ENCODE measurements at places on chromosomes 7 and 10.

DNA sequence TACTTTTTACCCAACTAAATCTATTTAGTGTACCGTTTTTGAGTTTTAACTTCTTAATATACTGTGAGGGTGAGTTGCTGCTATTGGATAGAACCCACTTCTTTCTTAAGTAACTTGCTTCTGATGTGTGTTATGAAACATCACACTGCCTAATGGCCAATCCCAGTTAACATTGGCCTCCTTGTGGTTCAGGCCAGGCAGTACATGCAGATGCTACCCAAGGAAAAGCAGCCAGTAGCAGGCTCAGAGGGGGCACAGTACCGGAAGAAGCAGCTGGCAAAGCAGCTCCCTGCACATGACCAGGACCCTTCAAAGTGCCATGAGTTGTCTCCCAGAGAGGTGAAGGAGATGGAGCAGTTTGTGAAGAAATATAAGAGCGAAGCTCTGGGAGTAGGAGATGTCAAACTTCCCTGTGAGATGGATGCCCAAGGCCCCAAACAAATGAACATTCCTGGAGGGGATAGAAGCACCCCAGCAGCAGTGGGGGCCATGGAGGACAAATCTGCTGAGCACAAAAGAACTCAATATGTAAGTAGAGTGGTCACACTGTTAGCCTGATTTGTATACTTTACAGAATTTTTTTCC lies 39.7 kb downstream of the TES start:
- DNase-seq: no peak

DNA sequence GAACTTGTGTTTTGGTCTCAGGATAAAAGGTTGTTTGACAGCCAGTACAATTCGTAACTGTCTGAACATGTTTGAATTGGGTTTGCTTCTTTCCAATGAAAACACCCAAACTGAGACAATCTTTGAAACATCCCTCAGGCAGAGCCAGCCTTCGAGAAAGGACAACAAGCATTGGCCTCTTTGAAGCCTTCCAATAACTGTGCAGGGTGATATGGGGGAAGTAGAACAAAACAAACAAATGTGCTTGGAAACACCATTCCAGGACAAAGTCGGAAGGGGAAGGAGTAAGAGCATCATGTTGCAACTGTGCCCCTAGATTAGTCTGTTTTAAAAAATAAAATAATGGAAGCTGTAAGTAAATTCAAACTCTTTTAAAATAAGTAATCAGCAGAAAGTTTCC lies 39.5 kb downstream of the IL2RA start:
- no peak for DNase-seq

GRCh38 chr7:66886152-66886551 lies 34.9 kb upstream of the TMEM248 start:
- no peak for DNase-seq

DNA sequence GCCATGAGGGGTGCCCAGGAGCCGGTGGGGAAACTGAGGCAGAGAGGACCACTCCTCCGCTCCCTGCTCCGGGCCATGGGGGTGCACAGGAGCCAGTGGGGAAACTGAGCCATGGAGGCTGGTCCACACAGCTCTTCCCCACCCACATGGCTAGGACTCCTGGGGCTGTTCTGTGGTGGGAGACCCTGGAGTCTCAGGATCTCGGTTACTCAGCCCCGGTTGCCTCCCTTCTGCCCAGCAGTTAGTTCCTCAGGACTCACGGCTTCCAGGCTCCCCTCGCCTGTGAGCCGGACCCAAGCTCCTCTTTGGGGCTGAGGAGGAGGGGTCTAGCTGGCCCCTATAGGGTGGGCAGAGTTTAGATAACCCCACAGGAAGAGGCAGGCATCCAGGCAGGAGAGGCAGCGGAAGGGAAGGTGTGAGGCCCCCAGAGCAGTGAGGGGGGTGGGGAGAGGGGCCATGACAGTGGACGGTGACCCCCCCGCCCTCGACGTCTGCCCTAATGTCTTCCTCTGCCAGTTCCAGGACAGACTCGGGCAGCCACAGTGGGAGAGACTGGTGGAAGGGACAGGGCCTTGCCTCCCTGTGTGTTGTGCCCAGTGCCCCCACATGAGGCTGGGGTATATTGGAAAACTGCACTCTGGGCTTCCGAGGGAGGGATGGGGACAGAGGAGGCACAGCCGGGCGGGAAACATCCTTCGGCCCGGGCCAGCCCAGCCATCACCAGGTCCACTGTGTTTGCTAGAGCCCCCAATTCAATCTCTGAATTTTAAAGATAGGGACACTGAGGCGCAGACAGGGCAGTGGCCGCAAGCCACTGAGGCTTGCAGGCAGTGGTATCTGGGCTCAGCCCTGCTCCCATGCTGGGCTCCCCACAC lies 4.3 kb downstream of the ELFN1 start:
- no peak for DNase-seq

DNA sequence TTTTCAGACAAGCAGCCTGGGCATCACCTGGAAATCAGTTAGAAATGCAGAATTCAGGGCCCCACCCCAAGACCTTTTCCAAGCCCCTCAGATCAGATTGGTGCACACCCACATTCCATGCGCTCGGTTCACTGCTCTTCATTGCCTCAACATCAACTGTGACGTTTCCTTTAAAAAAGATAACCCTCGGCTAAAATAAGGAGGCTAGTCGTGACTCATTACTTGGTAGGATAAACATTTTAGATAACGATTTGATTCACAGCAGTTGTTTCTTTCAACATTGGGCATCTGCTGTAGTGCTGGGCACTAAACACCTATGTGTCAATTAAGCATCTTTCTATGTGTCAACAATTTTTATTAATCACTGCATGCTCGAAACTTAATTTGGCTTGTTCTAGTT lies 191.1 kb upstream of the LRGUK start:
- DNase-seq: no peak

DNA sequence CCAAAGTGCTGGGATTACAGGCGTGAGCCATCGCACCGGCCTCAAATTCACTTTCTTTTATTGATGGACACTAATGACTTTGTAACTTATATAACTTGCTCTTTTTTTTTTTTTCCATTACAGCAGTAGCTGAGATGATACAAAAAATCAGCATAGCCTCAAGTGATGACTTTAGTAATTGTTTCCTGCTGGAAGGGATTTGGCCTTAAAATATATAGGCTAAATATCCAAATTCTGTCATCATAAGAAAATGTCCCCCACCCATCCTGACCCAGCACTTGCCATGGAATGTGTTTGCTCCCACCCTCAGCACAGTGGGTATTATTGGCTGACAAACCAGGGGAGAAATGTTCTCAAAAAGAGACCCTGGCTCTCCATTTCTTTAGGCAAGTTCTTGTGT lies 1264.1 kb upstream of the AUTS2 start:
- no peak for DNase-seq

GRCh38 chr10:59177031-59177797 lies 771 bp downstream of the PHYHIPL start:
- DNase-seq: peak; percentile 55

DNA sequence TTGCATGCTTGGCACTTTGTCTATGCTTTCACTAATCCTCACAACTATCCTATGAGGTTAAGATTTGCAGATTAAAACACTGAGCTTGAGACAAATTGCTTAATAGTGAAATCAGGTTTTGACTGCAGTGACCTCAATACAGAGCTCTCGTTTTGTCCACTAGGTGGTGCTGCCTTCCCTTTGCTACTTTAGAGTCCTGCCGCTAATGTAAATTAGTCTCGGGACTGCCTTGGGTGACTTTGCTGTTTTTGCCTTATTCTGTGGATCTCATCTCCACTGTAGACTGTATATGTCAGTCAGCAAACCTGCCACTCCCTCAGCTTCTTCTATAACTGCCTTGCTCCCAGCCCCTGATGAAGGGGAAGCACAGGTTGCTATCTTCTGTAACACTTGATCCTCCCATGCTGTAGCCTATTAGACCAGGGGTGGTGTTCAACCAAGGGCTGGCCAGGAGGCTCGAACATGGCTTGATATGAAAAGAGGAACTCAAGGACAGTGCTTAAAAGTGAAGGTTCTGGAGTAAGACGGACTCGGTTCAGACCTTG lies 26.0 kb downstream of the ASB4 start:
- peak; percentile 69 for DNase-seq

DNA sequence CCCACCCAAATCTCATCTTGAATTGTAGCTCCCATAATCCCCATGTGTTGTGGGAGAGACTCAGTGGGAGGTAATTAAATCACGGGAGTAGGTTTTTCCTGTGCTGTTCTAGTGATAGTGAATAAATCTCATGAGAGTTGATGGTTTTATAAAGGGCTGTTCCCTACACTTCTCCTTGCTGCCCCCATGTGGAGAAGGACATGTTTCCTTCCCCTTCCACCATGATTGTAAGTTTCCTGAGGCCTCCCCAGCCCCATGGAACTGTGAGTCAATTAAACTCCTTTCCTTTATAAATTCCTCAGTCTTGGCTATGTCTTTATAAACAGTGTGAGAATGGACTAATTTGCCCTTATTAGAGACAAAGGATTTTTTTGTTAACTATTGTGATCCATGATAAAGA lies 48.5 kb upstream of the MKX start:
- no peak for DNase-seq

DNA sequence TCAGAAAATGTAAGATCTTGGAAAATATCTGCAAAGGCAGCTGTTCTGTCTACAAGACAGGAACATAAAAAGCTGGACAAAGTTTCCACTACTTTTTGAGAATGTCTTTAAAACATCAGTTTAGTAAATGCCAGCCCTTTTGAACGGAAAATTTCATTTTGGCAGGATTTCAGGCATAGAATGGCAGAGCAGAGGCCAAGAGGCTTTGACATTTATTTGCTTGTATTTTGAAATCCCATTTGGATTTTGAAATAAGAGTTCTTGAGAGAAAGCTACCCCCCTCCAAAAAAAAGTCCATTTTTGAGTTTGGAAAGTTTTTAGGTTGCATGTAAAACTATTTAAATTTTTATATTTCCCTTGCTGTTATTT lies 3.1 kb upstream of the ETV1 start:
- no peak for DNase-seq

DNA sequence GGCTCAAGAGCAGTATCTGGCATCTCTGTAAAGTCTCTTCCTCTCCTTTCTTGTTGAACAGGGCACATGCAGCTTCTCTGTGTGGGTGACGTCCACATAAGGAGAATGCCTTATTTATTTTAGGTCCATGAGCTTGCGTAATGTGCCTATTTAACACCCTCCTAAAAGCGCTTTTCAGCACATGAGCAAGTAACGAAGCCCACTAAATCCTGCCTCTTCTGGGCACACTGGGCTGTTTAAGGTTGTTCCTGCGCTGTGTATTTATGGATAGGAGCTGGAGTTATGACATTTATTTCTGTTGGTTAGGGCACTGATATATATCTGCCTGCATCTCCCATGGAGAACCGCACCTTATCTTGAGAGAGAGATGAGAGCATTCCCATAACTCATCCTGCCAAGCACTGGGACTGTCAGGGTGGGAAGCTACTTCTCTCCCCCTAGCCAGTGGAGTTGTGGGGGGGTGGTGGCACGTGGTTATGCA lies 76.1 kb downstream of the LRRC4 start:
- DNase-seq: no peak

GRCh38 chr10:37619336-37619735 lies 238.1 kb downstream of the ZNF248 start:
- no peak for DNase-seq

GRCh38 chr7:51238981-51239495 lies 77.6 kb downstream of the COBL start:
- DNase-seq: no peak

DNA sequence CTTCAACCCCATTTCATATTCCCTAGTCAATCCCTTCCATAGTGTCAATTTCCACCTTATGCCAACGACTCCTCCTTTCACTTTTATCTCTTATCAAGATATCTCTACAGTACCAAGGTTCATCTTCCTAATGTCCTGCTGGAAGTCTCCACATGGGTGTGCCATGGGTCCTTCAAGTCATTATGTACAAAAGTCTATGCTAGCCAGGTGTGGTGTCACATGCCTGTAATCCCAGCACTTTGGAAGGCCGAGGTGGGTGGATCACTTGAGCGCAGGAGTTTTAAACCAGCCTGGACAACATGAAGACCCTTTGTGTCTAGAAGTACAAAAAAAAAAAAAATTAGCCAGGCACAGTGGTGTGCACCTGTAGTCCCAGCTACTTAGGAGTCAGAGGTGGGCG lies 47.6 kb downstream of the PRTFDC1 start:
- DNase-seq: no peak

DNA sequence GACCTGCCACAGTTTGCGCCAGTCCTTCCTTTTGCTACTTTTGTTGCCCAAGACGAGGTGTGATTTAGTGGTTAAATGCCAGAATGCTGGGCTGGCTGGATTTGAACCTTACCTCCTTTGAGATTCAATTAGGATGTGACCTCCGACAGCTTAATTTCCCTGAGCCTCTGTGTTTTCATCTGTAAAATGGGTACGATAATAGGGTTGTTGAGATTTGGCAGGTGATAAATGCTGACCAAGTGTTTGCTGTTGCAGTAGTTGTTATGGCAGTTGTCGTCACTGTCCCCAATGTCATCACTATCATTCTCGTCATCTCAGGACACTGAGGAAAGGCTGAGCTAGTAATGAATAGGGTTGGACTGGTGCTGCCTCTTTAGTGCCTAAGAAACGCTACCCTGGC lies 61.1 kb downstream of the GRK5 start:
- DNase-seq: no peak

- DNase-seq: no peak
These were observed 643 bp downstream of the ADGRA1 start for GRCh38 chr10:133088179-133088955.

DNA sequence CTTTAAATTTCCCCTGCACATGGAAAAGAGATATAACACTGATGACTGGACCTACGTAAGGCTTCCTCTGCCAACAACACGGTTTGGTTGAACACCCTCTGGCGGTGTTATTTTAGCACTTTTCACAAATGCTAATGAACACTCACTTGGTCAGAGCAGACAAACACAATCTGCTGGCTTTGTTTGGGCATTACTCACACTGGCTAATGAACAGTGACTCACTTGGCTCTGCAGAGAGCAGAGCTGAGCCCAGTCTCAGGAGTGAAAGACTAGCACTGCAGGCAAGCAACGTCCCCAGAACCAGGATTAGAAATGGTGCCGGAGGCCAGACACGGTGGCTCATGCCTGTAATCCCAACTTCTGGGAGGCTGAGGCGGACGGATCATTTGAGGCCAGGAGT lies 430.8 kb downstream of the PLXNA4 start:
- no peak for DNase-seq

- no peak for DNase-seq
These were observed 57.9 kb downstream of the SDK1 start for GRCh38 chr7:3358991-3359390.

- no peak for DNase-seq
These were observed 23.8 kb downstream of the CXCL12 start for GRCh38 chr10:44361109-44361508.

- DNase-seq: no peak
These were observed 223.0 kb downstream of the SORCS1 start for GRCh38 chr10:106941297-106942034.

- peak; percentile 71 for DNase-seq
These were observed 157.2 kb upstream of the ZNF92 start for GRCh38 chr7:65216469-65216868.

DNA sequence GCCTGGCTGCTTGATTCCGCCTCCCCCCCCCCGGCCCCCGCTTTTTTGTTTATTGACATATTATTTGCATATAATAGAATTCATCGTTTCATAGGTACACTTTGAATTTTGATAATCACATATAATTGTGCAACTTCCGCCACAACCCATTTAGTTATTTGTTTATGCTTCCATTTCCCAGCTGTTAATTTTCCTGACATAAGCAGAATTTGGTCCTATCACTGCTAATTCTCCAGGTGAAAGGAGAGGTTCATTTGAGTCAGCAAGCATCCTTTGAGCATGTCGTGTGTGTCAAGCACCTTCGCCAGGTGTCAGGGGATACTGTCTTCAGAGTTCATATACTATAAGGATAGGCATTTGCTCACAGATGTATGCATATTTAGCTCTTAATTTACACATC lies 102.2 kb downstream of the CELF2 start:
- no peak for DNase-seq

- DNase-seq: peak; percentile 55
These were observed 101.9 kb downstream of the ELMO1 start for GRCh38 chr7:37346761-37347160.

All from NCI-H1436 (cell line).